ENCODE measurements at places on chromosomes 5 and 9.

- no peak for DNase-seq
Observed at GRCh38 chr5:2602451-2603271, 148.8 kb downstream of the IRX2 start.

- DNase-seq = no peak
Observed at GRCh38 chr5:178115136-178115813, 1.9 kb downstream of the N4BP3 start.

DNA sequence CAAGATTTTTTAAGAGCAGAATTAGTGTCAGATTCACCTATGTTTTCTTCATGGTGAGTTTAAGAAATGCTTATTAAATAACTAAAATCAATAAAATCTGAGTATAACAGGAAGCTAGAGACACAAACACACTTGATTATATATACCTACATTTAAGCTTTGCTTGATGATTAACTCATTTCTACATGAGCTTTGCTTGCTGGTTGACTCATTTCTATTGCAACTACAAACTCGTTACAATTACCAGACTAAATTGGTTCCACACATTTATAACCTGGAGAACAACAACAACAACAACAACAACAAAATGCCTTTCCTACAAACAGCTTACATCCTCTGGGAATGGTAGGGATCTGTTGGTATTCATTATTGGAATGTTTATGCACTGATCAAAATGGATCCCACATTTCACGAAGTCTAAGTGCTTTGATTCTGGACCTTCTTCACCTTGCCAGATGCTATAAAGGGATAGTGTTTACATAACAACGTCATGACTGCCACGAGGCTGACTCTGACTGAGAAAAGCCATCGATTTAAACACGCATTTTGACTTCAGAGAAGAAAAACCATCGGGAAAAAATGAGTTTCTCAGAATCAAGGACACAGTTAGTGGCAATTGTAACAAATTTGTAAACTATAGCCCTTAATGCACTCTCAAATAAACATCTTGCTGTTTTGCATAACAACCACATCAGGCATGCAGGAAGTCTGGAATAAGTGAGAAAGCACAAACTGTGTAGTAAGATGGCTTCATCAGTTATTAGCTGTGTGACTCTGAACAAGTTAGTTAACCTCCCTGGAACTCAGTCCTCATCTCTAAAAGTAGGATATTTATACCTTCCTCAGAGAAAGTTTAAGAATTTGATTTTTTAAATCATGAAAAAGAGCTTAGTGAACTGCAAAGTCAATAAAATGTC lies 49.8 kb downstream of the RASEF start:
- DNase-seq = no peak

DNA sequence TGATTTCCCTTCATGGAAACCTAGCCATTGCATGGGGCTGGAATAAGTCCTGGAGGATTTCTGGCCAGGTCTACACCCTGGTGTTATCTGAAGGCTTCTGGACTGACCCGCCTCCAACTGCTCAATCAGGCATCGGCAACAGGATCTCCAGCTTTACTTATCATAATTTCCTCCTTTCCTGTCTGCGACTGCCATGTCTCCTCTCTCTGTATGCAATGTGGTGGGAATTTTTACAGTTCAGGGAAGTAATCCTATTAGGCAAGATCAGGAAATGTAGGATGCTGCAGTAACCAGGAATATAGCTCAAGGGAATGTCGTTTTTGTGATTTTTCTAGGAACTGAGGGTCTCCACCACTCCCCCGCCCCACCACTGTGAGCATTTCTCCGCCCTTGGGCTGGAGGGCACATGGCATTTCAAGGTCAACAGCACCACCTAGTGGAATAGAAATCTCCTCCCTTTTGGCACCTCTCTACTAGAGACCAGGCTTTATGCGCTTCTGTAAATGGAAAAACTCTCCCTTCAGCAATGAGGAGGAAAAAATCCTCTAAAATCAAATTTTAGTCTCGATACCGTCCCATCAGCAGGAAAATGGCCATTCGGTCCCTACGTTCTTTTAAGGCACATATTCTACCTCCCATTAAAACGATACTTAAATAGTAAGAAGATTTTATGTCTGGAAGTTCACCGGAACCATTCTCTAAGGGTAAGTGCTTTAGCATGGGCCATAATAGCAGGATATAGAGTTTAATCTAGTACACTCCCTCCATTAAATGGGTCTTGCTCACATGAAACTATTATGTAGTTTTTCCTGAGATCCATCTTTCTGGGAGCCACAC lies 93.0 kb downstream of the YTHDC2 start:
- DNase-seq = peak; percentile 55

GRCh38 chr5:103510851-103511553 lies 51.6 kb downstream of the NUDT12 start:
- DNase-seq = no peak
